ENCODE measurements at places on chromosomes 5 and 9.
A peak's percentile ranks its signal among the peaks of the same experiment; 100 is the strongest.

GRCh38 chr9:17528859-17529258, 50.0 kb upstream of the SH3GL2 start:
- DNase-seq: no peak

DNA sequence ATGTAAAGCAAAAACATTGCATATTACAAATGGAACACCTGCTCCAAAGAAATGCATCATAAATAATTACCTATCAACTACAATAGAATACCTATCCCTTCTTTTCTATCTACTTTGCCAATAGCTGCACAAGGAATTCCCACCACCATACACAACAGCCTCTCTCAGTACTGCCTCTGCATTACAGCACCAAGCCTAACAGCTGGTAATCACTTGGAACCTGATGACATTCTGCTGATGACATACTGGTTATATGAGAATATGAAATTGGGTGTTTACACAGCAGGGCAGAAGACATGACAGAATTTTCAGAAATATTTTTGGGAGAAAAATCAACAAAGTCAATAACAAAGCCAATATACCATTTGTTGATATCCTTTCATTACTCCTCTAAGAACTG, 43.2 kb downstream of the PSMB7 start:
- no peak for DNase-seq

GRCh38 chr9:126222835-126223431, 103.7 kb upstream of the MVB12B start:
- no peak for DNase-seq

DNA sequence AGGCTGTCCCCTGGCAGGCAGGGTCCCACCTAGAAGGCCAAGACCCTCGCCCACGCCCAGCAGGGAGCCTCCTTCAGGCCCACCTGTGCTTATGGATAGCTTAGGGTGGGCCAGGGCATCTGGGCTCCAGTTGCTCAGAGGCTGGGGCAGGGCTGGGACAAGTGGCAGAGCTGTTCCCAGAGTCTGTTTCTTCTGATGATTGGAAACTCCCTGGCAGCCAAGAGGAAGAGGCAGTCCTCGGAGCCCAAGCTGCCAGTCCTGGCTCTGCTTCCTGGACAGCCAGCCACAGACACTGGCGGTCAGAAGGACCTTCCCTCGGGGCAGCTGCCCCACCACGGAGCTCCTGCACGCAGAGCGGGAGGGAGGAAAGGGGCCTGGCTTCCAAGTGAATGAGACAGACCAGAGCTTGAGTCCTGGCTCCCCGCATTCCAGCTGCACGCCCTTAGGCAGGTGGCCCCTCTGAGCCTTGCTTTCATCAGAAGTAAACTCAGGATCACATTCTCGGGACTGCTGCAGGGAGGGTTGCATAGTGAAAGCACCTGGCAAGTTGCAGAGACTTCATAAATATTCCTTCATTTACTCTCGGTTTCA, 37.9 kb upstream of the GABRP start:
- DNase-seq: no peak

DNA sequence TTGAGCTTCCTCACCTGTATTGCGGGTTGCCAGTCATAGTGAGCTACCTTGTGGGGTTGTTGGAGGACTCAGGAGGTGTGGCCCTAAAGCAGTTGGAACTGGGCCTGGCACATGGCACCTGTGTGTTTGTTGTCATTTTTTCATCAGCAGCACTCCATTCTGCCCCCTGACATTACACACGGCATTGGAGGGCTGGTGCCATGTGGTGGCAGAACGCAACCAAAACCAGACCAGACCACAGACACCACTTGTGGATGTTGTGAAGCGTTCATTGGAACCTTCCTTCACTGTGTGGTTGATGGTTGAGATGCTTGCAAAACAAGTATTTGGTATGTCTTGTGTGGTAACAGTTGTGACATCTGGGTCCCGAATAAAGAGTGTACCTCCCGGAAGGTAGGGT, 113.2 kb upstream of the ERCC6L2 start:
- no peak for DNase-seq

DNA sequence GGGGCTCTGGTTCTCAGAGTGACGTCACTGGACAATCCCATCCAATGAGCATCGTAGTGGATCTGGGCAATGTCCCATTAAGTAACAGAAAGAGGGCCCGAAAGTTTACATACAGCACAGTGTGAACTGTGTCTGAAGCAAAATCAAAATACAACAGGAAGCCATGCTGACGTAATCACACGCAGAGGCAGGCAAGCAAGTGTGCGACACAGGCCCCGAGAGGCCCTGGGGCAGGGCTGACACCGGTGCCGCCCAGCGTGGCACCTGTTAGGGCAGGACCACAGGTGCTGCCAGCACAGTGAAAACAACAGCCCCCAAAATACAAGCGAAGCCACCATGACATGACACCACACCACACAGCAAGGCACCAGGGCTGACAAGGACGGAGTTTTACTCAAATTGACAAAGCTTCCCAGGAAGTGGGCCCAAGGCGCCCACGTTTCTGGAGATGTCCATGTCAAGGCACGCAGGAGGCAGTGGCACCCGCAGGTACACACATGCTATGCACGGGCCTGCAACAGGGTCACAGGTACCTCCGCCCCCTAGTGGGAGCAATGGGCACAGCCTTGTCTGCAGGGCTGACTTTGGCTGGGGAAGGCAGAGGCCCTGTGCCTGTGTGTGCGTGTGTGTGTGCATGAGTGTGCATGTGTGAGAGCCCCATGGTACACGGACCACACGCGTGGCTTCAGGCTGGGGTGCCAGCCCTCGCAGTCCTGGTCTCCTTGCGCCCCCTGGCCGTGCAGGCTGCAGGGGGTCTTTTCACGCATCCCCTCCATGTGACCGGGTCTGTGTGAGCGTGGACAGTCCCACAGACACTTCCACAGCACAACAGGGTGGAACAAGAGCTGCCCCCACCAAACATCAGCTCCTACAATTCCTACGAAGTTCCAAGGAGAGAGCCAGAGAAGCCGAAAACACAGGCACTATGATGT, 19.6 kb downstream of the QSOX2 start:
- peak; percentile 57 for DNase-seq

DNA sequence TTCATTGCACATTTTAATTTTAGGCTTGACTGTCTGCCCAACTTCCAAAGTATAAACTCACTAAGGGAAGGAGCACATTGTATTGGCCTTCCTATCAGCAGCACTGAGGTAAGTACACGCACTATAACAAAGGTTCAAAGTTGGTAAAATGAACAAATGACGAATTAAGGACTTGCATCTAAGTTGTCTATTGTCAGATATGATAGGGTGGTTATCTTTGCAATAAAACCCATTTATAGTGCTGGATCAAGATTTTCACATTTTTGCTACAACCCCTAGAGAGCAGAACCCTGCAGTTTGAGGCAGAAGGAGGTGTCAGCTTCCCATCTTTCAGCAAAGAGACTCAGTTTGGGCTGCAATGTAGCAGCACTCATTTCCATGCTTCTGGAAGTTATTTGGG, 5.1 kb downstream of the HOMER1 start:
- no peak for DNase-seq

- no peak for DNase-seq
These were observed 70.2 kb downstream of the ANKRD33B start for GRCh38 chr5:10634050-10634449.

- no peak for DNase-seq
These were observed 6.1 kb upstream of the ZNF79 start for GRCh38 chr9:127418037-127418471.

DNA sequence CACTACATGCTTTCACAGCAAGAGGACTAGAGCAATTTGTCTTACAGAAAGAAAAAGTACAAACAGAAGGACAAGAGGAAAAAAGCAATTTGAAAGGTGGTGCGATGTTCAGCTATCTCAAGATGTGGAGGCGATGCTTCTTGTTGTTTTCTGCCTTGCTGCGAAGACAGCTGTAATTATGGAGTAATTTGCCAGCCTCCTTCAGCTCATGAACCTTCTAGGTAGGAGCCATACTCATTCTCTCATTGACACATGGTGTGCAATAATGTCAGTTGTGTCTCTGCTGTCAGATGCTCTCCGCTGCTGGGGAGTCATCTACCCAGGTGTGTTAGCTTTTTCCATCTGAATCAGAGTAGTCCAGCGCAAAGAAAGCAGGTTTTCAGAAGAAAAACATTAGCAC, 424.5 kb downstream of the NR2F1-AS1 start:
- DNase-seq: no peak

- no peak for DNase-seq
These were observed 15.5 kb upstream of the MGAT1 start for GRCh38 chr5:180817893-180818674.

GRCh38 chr5:147188200-147189108, 46.4 kb upstream of the STK32A start:
- DNase-seq: peak; percentile 28

DNA sequence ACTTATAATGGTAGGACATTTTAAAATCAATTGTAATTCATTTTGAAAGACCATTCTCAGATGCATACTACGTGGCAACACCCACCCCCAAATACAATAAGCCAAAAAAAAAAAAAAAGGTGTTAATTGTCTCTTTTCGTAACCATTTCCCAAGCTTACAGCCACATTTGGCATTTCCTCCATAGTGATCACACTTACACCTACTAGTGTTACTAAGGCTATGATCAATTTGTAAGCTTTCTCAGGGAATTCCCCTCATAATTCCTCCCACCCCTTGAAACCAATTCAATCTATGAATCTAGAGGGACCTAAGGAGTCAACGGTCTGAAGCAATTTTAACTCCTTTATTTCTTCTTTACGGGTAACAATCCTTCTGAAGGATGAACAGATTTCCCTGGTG, 40.1 kb downstream of the NR2F1 start:
- DNase-seq: no peak

DNA sequence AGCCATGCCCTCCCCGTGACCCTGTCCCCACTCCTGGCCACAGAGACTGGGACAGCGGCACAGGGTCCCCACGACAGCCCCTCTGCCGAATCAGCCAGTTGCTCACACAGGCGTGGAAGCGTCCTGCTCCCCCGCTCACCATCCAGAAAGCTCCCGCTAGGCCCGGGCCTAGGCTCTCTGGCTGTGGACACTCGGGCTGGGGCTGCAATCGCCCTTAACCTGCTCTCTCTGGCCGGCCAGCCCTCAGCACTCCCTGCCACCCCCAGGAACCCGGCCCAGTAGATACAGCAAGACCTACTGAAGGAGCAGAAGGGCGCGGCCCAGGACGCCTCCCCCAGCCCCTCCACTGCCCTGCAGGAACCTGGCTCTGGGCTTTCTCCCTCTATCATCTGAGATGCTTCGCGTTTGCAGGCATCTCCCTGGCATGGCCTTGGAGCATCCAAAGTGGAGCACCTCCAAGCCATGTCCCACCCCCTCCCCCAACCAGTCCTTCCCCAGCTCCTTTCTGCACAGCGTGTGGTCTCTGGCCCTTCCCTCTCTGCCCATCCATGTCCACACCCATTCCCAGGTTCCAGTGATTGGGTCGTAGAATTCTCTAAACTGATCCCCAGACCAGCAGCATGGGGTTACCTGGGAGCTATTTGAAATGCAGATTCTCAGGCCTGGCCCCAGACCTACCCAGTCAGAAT, 113.7 kb upstream of the LMX1B start:
- DNase-seq: no peak

DNA sequence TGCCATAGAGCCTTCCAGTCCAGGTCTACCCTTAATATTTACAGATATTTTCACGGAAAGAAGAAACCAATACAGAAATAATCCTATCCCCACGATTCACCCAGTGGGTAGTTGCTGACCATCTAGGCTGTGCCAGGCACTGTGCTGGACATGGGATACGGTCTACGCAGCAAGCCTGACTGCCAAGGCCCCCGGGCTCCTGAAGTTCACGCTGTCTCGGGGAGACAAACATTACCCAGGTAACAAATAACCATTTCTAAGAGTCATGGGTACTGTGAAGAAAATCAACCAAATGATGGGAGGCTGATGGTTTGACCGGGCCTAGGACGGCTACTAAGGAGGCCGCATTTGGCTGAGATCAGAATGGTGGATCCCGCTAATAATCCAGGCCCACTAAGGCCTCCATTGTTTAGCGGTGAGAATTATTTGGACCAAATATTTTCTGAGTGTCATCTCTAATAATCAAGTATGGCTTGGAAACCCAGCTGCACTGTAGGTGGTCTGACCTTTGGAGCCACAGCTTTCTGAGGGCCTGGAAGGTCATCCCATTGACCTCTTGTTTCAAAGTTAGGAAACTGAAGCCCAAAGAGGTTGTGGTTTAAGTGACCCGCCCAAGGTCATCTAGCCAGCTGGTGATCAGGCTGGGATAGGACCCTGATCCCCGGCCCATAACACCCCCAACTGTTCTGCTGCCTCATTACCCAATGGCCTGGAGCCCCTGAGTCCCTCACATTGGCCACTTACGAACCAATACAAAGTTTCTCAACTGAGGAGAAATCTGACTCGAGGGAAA, 82.4 kb downstream of the AK8 start:
- no peak for DNase-seq

- DNase-seq: no peak
These were observed 46.1 kb downstream of the PIK3R1 start for GRCh38 chr5:68261569-68262065.

DNA sequence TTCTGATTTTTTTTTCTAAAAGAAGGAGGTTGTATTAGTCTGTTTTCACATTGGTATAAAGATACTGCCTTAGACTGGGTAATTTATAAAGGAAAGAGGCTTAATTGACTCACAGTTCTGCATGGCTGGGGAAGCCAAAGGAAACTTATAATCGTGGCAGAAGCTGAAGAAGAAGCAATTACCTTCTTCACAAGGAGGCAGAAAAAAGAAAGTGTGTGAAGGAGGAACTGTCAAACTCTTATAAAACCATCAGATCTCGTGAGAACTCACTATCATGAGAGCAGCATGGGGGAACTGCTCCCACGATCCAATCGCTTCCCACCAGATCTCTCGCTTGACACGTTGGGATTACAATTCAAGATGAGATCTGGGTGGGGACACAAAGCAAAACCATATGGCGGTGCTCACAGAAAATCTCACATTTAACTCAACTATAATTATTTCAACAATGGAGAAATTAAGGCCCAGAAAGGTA, 27.1 kb downstream of the DPYSL3 start:
- DNase-seq: peak; percentile 43

- no peak for DNase-seq
These were observed 21.0 kb upstream of the RALGDS start for GRCh38 chr9:133141833-133142595.

- no peak for DNase-seq
These were observed 3.8 kb downstream of the FAM219A start for GRCh38 chr9:34454571-34455065.

DNA sequence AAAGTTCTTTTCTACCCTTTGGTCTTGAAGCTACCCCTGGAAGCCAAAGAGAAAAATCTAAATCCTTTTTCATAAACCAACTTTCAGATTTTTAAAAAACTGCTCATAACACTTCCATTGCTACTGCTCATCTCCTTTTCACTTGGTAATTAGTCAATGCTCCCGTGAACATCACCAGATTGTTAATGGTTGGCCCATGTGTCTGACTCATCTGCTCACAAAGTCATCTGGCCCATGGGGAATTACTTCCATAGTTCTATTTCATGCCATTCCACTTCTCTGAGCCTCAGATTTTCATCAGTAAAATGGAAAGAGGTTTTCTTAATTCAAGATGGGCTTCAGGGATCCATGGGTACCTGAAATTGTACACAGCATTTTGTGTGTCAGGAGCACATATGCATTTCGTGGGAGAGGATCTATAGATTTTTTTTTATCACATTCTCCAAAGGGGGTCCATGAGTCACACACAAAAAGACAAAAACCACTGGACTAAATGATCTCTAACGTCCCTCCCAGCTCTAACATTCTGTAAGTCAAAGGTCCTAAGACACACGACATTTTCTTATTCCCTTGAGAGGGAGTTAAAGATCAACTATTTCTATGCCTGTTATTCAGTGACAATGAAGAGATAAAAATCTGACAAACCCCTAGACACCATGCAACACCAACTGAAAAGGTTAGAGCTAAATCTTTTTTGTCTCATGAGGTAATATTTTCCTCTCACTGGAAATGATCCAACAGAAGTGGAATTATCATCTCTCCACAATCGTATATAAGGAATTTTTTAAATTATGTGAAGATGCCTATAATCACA, 75.4 kb downstream of the TEX10 start:
- DNase-seq: no peak
